CD4-positive, CD25-positive, alpha-beta regulatory T cell (primary cell): ENCODE measurements at places on chromosomes 4 and X. TPM values are rescaled to one million over a fixed set of nuclear protein-coding genes. Genes with fewer than 3 reads are reported as not detected.

GRCh38 chrX:13376857-13377549, 57.1 kb upstream of the ATXN3L start:
- H3K4me1 ChIP-seq, result no peaks in the 10 kb centered on the region
- H3K4me3 ChIP-seq, result no peak overlapping the region
- no peak for DNase-seq
- no peak overlapping the region for H3K27ac ChIP-seq

- no peaks in the 10 kb centered on the region for H3K36me3 ChIP-seq
- H3K27ac ChIP-seq, result no peak overlapping the region
- H3K4me3 ChIP-seq, result no peak overlapping the region
- H3K4me1 ChIP-seq, result no peaks in the 10 kb centered on the region
- no peak for DNase-seq
- H3K27me3 ChIP-seq, result no peaks in the 10 kb centered on the region
These were observed 80.9 kb downstream of the IL21 start for GRCh38 chr4:122539861-122540465.

DNA sequence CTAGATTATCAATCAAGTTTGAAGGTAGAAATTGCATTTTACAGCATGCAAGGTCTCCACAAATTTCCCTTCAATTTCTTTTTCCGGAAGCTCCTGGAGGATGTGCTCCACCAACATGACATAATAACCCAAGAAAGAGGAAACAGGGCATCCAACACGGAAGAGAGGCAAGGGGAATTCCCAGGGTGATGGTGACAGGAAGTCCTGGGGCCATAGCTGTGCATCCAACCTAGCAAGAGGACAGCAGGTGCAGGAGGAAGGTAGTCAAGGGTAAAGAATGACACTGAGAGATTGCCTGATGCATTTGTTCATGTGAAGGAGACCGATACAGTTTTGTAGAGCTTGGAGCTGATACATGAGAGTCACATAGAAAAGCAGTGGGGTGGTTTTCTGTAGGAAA, 115.7 kb upstream of the LSM6 start:
- peaks cover 8% of the 10 kb centered on the region for H3K27me3 ChIP-seq
- H3K4me3 ChIP-seq, result no peak overlapping the region
- no peak overlapping the region for H3K27ac ChIP-seq
- H3K36me3 ChIP-seq, result no peaks in the 10 kb centered on the region

- H3K27ac ChIP-seq, result peak overlapping the region; percentile 11
- H3K36me3 ChIP-seq, result no peaks in the 10 kb centered on the region
- H3K27me3 ChIP-seq, result no peaks in the 10 kb centered on the region
- no peak for DNase-seq
- no peak overlapping the region for H3K4me3 ChIP-seq
These were observed 359.9 kb downstream of the UNC5C start for GRCh38 chr4:95188701-95189370.

DNA sequence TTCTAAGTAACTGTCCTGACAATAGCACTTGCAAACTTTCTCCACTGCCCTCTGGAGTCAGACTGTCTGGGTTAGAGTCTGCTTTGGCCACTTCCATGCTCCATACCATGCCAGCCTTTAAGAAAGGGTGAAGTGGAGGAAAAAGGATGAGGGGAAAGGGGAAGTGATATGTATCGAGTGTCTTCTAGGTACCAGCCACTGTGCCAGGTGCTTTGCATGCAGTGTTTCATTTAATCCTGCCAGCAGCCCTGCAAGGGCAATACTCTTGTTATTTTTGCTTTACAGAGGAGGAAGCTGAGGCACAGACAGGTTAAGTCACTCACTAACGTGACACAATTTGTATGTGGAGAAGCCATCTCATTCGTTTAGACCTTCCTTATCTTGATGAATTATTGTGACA, 55.6 kb downstream of the RTL9 start:
- DNase-seq, result no peak
- no peak overlapping the region for H3K27ac ChIP-seq
- H3K4me3 ChIP-seq, result no peak overlapping the region
- H3K4me1 ChIP-seq, result peaks cover 3% of the 10 kb centered on the region

- H3K4me3 ChIP-seq, result no peak overlapping the region
- no peak for DNase-seq
- H3K27ac ChIP-seq, result no peak overlapping the region
- peaks cover 8% of the 10 kb centered on the region for H3K4me1 ChIP-seq
- H3K36me3 ChIP-seq, result no peaks in the 10 kb centered on the region
These were observed 6.2 kb downstream of the CACNA1F start for GRCh38 chrX:49226946-49227345.

DNA sequence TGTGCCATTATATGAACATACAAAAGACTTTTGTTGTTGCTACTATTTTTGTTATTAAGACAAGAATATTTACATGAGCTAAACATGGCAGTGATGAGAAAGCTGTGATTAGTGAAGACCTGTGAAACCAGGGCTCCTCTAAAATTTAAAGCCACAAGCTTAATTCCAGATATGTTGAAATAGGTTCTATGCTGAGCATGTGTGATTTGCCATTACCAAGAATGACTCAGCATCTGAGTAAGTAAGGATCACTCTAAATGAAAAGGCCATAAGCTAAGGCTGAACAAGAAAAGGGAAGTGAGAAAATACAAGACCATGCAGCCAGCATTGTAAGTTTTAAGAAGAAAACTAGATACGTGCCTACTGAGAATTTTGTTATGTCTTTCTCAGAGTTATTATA, 75.9 kb upstream of the CAMK2D start:
- H3K27me3 ChIP-seq, result peaks cover 4% of the 10 kb centered on the region
- H3K27ac ChIP-seq, result no peak overlapping the region
- no peak overlapping the region for H3K4me3 ChIP-seq
- H3K4me1 ChIP-seq, result no peaks in the 10 kb centered on the region
- DNase-seq, result no peak
- H3K36me3 ChIP-seq, result no peaks in the 10 kb centered on the region

DNA sequence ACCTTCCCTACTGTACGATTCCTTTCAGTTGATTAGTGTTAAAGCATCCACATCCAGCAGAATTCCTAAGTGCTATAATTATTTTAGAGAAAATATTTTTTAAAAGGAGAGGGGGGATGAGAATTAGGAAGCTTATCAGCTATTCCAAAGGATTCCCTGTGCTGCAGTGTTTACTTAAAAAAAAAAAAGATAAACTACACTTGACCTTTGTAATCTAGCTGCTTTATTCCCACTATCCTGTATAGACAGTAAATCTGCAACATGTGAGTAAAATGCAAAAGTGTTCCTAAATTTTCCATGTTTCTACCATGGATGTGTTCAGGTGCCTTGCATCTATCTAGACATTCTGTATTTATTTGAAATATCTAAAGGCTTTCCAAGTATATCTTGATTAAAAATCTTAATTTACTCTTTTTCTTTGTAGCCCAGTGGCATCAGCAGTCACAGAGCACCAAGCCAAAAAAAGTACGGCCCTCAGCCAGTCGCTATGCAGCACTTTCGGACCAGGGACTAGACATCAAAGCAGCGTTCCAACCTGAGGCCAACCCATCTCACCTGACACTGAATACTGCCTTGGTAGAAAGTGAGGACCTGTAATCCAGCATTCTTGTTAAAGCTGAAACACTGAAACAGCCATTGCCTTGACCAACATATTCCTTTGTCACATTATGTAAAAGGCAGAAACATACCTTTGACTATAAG, 84.1 kb downstream of the CBR4 start:
- DNase-seq, result no peak
- H3K4me1 ChIP-seq, result no peaks in the 10 kb centered on the region
- H3K27ac ChIP-seq, result no peak overlapping the region
- H3K27me3 ChIP-seq, result no peaks in the 10 kb centered on the region
- H3K4me3 ChIP-seq, result no peak overlapping the region

DNA sequence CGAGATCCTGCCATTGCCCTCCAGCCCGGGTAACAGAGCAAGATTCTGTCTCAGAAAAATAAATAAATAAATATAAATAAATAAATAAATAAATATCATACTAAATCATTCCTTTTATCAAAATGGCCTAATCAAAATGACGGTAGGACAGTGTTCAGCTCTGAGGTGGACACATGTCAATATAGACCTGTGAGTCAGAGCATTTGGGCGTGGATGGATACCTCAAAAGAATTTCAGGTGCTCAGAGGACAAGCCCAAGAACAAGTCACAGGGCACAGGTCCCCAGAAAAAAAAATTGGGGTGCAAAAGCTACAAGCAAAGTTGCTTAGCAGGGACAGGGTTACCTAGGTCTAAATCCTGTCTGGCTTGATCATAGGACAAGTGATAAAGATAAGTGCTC, 204.7 kb upstream of the HS3ST1 start:
- DNase-seq, result no peak
- H3K27ac ChIP-seq, result no peak overlapping the region
- no peaks in the 10 kb centered on the region for H3K4me1 ChIP-seq
- peaks cover 1% of the 10 kb centered on the region for H3K27me3 ChIP-seq

DNA sequence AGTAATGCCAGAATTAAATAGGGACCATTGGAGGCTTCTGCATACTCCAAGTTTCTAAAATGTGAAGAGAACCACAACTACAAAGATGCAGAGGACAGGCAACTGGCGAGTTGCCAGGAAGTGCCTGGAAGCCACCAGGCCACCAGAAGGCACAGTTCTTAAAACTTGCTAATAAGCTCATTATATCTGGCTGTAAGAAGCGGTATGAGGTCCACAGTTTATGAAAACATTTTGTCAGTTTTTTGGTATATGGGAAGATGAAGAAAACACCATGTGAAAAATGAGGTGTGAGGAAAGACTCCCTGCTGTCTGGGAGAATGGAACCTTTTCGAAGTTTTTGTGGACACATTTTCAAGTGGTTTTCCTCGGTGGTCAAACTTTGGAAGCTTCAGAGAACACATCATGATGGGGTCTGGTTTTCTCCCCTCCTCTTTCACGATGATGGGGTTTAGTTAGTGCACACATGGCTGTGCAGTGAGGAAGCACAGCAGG, 202.7 kb downstream of the NR3C2 start:
- no peak for DNase-seq
- no peak overlapping the region for H3K4me3 ChIP-seq
- H3K36me3 ChIP-seq, result no peaks in the 10 kb centered on the region
- no peaks in the 10 kb centered on the region for H3K27me3 ChIP-seq

- H3K27me3 ChIP-seq, result no peaks in the 10 kb centered on the region
- H3K27ac ChIP-seq, result no peak overlapping the region
- H3K4me1 ChIP-seq, result no peaks in the 10 kb centered on the region
- DNase-seq, result peak; percentile 78
- no peaks in the 10 kb centered on the region for H3K36me3 ChIP-seq
These were observed 218.9 kb downstream of the OR13H1 start for GRCh38 chrX:131762802-131763234.

DNA sequence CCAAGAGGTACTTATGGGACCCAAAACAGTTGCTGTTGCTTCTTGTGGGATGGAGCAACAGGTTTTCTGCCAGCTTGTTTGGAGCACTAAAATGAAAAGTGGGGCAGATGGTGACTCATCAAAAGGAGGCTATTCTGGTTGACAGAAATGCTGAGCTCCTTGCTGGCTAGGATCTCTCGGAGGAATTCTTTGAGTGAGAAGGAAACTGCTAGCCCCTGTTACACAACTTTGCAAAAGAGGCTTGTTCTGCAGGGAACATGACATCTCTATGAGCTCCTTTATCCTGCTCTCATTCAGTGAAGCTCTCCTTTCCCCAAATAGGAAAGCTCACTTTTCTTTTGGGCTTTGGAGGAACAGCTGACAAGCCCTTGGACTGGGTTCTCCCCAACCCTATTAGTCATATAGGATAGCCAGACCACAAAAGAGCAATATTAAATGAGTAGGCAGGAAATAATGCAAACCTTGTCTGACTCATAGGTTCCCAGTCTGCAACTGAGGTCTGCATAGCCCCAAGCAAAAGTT, 108.3 kb downstream of the CDS1 start:
- no peaks in the 10 kb centered on the region for H3K4me1 ChIP-seq
- H3K36me3 ChIP-seq, result no peaks in the 10 kb centered on the region

DNA sequence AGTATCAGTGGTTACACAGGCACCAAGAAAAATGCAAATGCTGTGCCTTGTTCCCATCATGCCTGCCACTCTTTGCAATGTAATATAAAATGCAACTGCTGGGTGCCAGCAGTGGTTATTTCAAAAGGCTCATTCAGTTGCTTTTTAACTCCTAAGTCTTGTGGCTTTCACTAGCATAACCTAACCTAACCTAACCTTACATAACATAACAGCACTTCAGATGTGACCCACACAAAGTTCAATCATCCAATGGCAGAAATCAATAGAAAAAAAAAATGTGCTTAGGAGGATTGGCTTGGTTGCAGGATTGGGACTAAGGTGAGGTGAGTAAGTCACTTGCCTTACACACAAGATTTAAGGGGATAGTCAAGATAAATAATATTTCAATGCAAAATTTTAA, 60.2 kb upstream of the VMA21 start:
- DNase-seq, result no peak
- no peak overlapping the region for H3K27ac ChIP-seq
- H3K36me3 ChIP-seq, result no peaks in the 10 kb centered on the region
- no peak overlapping the region for H3K4me3 ChIP-seq

P2RY4 gene
- 0.39 TPM for total RNA-seq

RIBC1 gene
- 1.8 TPM for total RNA-seq

DMD gene
- 2.8 TPM for total RNA-seq

CTAG1B gene
- total RNA-seq, result not detected

OSTC gene
- 30.9 TPM for total RNA-seq
